Ecto neural progenitor cell (in vitro differentiated cells): ENCODE measurements at places on chromosomes 2 and 18.

GRCh38 chr18:58697146-58697545 is 25.9 kb downstream of the MALT1 start:
- no peak for DNase-seq

DNA sequence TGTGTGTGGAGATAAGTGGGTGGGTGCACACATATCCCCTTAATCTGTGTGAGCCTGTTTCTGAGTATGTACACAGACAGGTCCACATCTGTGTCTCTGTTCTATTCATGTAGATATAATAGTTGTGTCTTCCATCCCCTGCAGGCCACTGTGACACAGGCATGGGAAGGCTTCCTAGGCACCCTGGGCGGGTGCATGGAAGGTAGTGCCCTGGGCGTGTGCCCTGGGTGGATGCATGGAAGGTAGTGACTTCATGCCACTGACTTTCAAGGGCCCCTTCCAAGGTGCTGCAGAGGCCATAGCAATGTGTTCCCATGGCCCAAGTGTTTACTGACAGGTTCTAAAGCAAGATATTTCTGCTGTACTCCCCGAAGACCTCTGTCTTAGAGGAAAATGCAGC is 462.5 kb upstream of the HS6ST1 start:
- DNase-seq: peak; percentile 26

DNA sequence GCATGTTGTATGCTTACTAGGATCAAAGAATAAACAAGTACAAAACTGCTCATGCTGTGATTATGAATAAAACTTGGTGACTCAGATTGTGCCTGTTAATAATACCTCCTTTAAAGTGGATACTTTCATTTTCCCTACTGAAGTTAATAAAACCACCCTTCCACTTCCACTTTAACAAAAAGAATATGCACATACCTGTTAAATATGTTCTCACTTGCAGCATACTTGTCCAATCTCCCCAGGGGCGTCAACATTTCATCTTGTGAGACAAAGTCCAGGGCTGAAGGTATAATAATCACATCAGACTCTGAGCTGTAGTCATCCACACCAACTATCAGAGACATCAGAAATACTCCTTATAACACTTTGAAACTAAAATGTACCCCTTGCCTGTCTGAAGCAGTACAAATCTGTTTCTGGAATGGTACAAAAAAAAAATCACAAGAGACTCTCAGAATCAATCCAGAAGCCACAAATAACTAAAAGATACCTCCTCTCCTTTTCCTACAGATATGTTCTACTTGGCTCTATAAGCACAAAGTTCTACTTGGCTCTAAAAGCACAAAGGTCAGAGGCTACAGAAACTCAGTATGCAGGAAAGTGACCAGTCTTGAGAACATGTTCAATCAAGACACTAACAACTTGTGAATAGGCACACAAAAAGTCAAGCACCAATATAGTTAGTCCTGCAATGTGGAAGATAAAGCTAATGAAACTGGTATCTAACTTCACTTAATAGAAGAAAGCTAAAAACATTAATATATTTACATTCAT is 19.3 kb downstream of the PPP4R1 start:
- DNase-seq: no peak

GRCh38 chr2:205628422-205628821 is 53.9 kb upstream of the NRP2 start:
- DNase-seq: no peak

DNA sequence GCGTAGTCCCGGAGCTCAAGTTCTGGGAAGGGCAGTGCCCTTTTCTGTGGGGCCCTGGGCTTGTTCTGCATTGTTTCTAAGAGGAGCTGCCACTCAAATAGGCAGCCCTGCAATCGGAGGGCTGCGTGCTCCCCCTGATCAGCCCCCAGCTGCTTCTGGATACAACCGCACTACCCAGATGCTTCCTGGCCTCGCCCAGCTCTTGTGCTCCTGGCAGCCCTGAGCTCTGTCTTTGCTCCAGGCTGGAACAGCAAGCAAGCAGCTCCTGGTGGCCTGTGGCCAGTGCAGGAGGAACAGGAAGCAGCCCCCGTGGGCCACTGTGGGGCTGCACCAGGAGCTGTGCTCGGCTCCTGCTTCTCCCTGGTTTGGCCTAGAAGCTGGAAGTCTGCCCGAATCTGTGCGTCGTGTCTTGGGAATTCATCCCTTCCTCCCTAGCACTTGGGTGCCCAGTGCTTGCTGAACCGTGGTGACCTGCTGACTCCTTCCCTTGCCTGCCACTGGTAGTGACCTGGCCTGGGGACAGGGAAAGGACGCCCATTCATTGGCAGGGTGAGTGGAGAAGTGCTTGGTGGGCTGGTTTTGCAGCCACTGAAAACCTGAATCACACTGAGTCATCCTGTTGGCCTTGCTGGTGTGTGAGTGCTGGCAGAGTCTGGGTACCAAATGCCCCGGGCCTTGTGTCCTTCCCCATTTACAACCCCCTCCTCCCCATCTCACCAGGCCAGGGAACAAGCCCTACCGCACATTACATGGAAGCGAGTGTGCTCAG is 27.3 kb upstream of the NTSR2 start:
- DNase-seq: no peak

DNA sequence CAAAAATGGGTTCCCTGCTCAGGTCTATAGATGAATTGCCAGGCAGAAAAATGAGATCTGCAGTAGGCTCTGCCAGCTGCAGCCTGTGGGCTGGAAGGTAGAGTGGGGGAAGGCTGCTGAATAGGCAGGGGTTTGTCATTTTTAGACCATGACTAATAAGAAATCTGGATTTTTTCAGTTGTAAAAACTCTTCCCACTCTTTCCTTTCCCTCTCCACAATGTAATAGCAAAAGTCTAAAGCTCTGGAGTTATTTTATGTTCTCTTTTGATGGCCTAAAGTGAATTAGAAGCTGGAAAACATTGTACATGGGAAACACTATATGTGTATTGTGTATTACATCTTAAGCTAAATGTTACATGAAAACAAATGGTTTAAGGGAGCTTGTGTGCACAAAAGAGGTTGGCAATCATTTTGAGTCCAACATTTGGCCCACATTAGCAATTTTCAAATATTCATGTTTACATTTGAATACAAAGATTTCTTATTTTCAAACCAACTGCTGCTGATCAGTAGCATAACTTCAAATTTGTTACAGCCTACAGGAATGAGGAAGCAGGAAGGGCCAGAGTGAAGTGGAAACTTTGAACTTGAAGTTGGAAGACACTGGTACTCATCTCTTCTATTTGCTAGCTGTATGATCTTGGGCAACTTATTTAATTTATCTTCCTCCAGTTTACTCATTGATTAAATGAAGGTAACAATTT is 407.1 kb downstream of the SLC4A3 start:
- no peak for DNase-seq

DNA sequence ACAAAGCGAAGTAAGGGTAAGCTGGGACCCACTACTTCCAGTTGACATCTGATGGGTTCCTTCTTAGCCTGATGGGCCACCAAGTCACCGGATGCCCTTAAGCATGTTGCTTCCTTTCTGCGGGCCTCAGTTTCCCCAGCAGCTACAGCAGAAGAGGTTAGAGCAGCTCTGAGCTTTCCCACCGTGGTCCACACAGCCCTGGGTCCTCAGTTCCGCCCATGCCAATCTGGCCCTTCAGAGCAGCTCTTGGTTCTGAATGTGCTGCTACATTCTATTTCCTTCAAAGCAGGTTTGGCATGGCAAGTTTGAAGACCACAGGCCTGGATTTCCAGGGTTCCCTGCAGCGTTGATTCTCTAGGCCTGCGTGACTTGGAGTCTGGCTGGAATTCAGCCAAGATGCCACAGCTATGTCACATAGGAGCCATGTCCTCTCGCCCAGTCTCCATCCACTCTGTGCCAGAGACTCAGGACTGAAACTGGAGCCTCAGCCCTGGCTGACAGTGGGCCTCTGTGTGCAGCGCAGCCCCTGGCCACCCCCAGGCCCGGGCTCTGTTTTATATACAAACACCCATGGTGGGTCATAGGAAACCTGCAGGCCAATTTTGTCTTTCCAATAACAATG is 79.6 kb downstream of the TFCP2L1 start:
- DNase-seq: no peak

DNA sequence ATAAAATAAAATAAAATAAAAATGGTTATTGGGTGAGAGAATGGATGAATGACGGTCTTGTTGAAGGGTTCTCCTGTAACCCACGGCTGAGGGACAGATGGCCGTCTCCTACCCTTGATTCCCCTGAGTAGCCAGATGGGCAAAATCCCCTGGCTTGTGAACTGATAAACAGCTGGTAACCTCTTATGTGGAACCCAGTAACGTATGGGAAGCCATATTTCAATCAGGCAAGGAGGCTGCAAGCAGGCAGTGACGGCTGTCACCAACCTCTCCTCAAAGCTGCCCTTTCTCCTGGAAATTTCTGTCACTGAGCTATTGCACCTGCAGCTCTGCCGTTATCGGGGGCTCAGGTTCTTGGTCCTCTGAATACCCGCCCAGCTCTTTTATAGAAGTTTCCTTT is 165.3 kb upstream of the SMAD2 start:
- no peak for DNase-seq

GRCh38 chr2:161972866-161973265 is 101.1 kb downstream of the DPP4 start:
- DNase-seq: no peak

DNA sequence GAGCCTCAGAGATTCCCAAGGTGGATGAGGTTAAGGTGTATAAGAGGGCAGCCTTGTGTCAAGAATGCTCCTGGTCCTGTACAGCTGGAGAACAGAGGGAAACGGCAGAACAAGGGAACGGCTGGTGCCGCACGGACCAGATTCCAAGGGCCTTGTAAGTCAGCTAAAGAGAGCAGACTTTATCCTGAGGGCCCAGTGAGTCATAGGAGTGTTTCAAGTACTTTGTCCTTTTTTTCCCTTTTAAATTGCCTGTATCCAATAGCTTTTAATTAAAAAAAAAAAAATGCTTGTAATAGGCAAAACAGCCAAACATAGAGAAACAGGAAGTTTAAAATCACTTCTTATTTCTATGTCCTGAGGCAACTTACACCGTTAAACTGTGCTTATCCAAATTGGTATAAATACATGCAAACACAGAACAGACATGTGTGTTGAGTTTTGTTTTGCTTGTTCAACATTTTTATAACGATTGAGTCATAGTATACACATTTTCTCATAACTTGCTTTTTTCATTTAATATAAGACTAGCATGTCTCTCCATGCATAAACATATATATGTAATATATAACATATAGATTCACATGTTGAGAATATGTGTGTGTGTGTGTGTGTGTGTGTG is 42.1 kb upstream of the EVA1A start:
- no peak for DNase-seq

GRCh38 chr2:231337807-231338759 is 57.4 kb upstream of the B3GNT7 start:
- DNase-seq: no peak

- peak; percentile 67 for DNase-seq
Measured at GRCh38 chr2:75200140-75201096, 1.1 kb upstream of the TACR1 start.

DNA sequence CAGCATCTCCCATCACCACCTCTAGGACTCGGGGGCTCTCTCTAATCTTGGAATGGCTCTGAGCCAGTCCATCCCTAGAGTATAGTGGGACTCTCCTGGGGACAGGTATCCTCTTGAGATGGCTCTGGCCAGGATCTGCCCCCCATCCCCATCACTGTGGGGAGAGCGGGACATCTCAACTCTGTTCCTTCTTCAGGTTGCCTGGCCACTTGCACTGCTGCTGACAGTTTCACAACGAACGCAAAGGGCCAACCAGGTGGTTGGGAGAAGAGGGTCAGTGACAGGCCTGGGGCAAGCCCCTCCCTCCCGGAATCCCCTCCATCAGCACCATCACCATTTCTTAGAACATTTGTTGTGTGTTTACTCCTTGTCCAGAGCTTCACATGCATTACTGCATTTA is 62.6 kb downstream of the CIB4 start:
- DNase-seq: no peak

- DNase-seq: no peak
Measured at GRCh38 chr2:159202568-159203071, 83.9 kb downstream of the WDSUB1 start.

GRCh38 chr2:163723348-163723747 is 12.5 kb downstream of the FIGN start:
- no peak for DNase-seq

GRCh38 chr18:48297139-48297538 is 112.0 kb downstream of the ZBTB7C start:
- DNase-seq: no peak

DNA sequence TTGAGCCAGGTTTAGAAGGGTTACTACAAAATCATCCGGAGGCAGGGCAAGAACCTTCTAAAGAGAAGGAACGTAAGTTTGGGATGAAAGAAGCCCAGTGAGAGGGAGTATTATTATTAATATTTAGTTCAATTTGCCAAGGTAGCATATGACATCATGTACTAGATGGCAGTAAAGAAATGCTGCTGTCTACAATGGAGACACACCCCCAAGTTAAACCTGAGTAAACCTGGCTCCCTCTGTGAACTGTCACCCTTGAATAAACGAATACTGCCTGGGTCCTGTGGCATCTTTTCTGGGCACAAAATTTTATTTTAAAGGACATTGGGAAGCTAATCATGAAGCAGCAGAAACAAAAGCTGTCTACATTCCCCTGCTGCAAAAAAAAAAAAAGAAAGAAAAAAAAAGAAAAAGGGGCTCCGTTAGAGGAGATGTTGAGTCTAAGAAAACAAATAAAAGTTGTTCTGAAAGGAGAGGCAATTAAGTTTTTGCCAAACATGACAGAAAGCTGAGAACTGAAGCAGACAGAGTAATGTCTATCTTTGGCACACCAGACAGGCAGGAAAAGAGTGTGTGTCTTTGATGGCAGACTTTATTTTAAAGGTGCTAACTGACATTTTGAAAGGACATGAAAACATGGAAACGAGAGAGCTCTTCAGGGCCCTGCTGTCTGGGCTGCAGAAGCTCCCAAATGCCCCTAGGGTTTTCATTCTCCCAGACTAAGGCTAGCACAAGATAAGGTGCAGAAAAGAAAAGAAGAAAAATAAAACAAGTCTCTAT is 557.7 kb upstream of the CHAC2 start:
- DNase-seq: no peak

DNA sequence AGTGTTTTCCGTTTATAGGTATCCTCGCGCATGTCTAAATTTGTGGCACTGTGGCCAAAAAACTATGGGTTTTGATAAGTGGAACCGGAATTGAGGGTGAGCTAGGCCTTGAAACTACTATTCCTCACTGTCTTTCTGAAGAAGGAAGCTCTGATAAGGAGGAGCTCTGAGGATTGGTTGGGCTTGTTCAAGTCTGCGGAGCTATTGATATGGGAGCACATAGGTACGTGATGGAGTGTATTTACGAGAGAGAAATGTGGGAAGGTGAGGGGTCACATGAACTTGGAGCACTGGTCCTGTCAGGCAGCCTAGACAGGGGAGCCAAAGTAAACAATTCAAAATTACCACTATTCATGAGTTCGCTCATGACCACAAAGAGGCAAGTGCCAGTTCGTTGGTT is 131.4 kb downstream of the BABAM2 start:
- DNase-seq: no peak

- DNase-seq: no peak
Measured at GRCh38 chr18:72899338-72899737, 31.6 kb upstream of the NETO1 start.

GRCh38 chr2:131031875-131032274 is 61.4 kb downstream of the FAM168B start:
- peak; percentile 45 for DNase-seq

GRCh38 chr18:27861539-27861938 is 315.4 kb downstream of the CDH2 start:
- no peak for DNase-seq

- DNase-seq: no peak
Measured at GRCh38 chr2:144071461-144071860, 448.5 kb downstream of the ZEB2 start.
